ENCODE measurements at places on chromosomes 13 and 19.

GRCh38 chr13:110391273-110391672 is 84.2 kb downstream of the COL4A2 start:
- no peak for DNase-seq

DNA sequence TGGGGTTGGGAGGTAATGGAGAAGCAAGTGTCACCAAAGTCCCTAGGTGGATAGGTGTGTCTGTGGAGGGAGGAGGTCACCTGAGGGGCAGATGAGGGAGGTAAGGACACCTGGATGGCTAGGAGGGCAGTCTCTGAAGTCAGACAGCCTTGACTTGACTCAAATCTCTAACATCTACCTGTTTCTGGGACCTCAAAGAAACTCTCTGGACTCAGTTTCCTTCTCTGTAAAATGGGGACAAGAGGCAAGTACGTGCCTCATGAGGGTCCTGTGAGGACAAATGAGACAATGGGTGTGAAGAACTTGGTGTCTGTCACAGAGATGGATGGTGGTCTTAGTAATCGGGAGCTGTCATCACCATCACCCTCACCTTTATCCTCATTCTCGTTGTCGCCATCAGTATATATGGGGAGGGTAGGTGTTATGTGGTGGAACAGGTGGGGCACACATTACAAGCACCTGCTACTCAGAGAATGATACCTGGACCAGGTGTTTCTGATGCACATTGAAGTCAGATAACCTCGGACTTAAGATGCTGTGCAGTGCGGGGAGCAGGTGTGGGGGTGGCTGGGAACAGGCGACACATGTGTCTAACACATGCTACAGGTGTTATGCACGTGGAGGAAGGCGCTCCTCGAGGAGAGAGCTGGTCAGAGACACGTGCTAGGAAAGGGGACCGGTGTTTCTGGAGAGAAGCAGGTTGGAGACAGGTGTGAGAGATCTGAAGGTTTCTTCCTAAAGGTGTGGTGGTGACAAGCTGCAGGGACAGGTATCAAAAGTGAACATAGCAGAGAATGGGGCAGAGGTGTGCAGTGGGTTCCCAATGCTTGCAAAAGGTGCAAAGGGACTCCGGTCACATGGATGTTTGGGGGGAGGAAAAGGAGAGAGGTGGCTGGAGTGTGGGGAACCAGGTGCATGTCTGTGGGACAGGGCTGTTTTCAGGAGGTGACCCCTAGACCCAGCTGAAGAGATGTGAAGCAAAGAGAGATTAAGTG is 3.8 kb downstream of the ERFL start:
- DNase-seq, result no peak

- no peak for DNase-seq
These were observed 117.5 kb downstream of the ATP8A2 start for GRCh38 chr13:25489238-25489637.

DNA sequence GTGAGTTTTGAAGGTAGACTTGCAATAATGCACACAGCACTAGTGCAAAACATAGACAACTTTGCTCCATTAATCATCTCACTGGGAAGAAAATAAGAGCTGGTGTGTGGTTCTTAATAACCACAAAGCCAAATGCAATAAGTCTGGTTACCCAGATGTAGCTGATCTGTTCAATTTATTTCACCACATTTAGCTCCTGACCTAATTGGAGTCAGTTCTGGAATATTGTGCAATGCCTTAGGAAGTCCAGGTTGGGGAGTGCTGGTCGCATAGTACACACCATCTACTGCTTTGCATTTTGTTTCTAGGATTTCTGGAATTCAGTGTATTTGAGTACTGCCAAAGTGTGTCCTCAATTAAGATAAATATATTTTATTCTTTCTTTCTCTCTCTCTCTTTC is 483.3 kb upstream of the SPRY2 start:
- DNase-seq, result no peak

GRCh38 chr13:36057041-36057440 is 74.1 kb downstream of the DCLK1 start:
- DNase-seq, result no peak

GRCh38 chr13:72527333-72527732 is 200.1 kb downstream of the MZT1 start:
- DNase-seq, result no peak

DNA sequence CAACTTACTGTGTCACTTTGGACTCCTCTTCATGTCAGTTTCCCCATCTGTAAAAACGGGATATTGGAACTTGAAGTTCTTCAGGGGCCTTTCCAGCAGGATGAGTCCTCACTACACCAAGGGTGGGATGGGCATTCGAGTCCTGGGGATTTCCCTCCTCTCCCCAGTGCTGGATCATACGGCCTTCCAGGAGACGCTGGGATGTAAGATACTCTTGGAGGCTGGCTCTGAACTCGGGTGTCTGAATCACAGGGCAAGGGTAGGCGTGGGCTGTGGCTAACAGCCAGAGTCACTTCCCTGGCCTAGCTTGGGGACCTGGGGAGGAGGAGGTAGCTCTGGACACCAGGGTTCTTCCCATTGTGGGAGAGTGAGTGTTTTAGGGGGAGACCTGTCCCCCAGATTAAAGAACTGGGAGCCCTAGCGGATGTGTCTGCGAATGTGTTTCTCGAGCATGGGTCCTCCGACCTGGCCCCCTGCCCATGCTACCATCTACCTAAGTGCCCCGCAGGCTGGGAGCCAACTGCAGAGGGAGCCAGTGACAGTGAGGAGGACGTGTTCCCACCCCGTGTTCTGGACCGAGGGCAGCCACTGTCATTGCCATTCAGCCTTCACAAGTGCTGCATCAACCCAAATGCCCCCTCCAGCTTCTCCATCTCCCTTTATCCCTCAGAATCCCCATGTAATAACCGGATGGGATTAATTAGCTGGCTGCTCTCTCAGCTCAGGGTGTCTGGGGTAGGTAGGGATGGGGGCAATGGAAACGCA is 2.4 kb upstream of the CYTH2 start:
- DNase-seq, result peak; percentile 9

DNA sequence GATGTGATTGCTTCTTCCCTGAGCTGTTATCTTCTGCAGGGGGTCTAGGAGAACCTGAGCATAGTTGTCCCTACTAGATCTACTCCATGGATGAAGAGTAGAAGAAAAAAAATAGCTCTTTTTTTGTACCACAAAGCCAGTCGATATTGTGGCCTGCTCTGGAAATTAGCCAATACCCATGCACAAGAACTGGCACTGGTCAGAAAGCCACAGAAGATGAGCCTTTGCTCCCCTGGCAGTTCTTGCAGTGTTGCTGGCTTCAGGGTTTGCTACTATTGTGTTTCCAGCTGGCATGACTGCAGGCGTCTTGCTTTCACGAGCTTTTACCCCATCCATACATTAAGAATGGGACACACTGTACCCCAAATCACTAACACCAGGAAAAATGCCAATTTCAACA is 547.7 kb upstream of the KLF12 start:
- DNase-seq, result no peak

DNA sequence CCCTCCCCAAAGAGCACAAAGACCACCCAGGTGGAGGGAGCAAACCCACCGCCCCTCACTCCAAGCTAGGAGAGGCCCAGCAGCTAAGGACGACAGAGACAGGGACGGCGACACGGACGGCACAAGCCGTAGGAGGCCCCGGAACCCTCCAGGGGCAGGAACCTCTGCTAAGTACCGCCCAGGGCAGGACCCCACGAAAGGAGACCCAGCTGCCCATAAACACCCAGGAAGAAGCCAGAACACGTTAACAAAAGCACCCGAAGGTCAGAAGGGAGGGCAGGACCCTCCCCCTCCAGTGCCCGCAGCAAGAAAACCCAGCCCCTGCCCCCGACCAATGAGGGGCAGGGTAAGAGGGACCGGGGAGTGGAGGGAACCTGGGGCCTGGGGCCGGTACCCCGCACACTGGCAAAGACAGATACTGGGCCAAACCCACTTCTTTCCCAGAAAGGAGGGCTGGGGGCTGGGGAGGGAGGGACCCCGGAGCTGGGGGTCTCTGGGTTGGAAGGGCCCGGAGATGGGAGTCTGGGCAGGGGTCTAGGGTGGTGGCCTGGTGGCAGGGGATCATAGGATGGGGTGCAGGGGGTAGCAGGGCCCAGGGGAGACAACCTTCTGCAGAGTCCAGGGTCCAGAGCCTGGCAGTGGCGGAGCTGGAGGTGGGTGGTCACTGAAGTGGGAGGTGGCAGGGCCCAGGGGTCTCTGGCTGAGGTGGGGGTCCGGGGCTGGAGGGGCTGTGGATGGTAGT is 2.4 kb downstream of the BTBD2 start:
- no peak for DNase-seq

- peak; percentile 15 for DNase-seq
These were observed 8.9 kb upstream of the VN1R1 start for GRCh38 chr19:57465680-57466381.

- DNase-seq, result no peak
These were observed 713.6 kb upstream of the MIR17HG start for GRCh38 chr13:90633849-90634248.

DNA sequence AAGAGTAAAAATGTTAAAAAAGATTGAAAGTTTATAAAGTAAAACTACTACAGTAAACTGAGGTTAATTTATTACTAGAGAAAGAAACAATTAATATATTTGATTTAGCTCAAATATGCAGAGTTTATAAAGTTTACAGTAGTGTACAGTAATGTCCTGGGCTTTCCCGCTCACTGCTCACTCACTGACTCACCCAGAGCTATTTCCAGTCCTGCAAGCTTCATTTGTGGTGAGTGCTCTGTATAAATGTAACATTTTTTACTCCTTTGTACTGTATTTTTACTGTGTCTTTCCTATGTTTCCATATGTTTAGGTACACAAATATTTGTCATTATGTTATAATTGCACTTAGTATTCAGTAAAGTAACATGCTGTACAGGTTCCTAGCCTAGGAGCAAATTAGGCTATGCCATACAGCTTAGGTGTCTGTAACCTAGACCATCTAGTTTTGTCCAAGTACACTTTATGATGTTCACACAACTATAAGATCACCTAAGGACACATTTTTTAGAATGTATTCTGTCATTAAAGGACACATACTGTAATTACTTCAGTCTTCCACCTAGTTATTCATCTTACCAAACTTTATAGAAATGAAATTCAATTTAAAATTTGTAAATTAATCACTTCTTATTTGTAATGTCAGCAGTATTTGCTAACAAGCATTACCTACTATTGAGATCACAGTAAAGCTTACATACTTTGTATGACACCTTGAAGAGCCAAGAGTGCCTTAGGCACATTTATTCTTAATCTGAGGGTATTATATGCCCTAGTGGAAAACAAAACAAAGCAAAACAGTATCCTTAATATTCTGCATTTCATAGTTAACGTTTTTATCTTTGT is 683.4 kb downstream of the PCDH9 start:
- DNase-seq, result no peak

- no peak for DNase-seq
These were observed 451.5 kb upstream of the SLC10A2 start for GRCh38 chr13:103517768-103518102.

DNA sequence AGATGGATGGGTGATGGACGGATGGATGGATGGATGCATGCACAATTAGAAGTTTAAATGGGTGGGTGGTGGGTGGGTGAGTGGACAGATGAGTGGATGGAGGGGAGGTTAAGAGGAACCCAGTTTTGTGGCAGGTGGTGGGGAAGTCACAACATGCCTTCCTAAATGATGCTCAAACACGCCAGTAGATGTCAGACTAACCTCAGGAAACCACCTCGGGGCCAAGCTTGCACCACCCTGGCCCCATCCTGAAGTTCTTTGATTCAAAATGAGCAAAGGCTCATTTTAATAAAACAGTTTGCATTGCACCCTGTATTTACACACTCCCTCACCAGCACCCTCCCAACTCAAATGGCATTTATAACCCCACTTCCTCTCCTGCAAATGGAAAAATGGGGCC is 91.4 kb upstream of the CACNA1A start:
- peak; percentile 58 for DNase-seq

GRCh38 chr13:43874504-43875092 is 4.9 kb downstream of the CCDC122 start:
- DNase-seq, result no peak

GRCh38 chr19:10864538-10864899 is 6.8 kb upstream of the CARM1 start:
- DNase-seq, result peak; percentile 88

GRCh38 chr13:91389186-91389585 is 9.2 kb upstream of the GPC5 start:
- DNase-seq, result no peak

- no peak for DNase-seq
These were observed 44.0 kb downstream of the KLF2 start for GRCh38 chr19:16368385-16369305.

DNA sequence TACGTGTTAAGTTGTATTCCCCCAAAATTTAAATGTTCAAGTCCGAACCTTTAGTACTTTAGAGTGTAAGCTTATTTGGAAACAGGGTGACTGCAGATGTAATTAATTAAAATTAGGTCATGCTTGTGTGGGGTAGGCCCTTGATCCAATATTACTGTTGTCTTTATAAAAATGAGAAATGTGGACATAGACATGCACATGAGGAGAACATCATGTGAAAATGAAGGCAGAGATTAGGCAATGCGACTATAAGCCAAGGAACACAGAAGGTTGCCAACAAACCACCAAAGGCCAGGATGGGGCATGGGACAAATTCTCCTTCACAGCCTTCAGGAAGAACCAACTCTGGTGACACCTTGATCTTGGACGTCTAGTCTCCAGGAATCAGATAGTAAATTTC is 1698.4 kb upstream of the SLC10A2 start:
- no peak for DNase-seq

- no peak for DNase-seq
These were observed 214.0 kb upstream of the HTR2A start for GRCh38 chr13:47110833-47111240.

- no peak for DNase-seq
These were observed 36.3 kb downstream of the ELF1 start for GRCh38 chr13:40982772-40983171.

- DNase-seq, result no peak
These were observed 80.8 kb downstream of the FREM2 start for GRCh38 chr13:38767506-38768265.

DNA sequence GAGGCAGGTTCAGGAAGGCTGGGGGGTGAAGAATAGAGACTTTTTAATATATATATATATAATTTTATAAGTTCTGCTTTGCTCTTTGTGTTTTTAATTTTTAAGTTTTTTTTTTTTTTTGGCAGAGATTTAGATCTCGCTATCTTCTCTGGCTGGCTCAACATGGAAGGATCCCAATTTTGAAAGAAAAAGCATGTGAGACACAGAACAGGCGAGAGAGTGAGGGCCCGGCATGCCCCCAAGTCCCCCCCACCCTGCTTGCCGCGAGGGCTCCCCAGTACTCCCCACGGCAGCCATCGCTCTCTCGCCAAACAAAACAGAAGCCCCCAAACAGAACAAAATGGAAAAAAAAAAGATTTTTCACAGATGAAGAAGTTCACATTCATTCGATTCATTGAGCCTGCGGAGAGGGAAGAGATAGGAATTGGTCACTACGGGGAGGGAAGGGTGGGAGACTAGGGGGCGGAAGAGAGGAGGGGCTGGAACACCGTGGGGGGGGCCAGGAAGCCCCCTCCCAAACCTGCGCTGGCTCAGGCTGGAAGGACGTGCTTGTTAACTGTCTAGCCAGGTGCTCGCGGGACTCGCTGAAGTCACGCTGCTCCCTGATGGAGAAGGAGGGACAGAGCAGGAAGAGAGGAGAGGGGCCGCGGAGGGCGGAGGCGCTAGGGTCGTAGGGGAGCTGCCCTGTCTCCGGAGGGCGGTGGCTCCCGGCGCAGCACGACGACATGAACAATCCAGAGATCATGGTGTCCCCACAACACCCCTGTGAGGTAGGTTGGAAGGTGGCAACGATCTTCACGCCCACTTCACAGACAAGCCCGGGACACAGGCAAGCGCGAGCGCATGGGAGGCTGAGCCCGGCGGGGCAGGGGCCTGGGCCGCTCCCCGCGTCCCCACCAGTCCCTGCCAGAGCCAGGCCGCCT is 10.6 kb downstream of the KHSRP start:
- DNase-seq, result peak; percentile 35

All from glutamatergic neuron (in vitro differentiated cells).